ENCODE measurements at places on chromosomes 5 and 9.
A peak's percentile ranks its signal among the peaks of the same experiment; 100 is the strongest.

- no peak for DNase-seq
Observed at GRCh38 chr9:132238026-132238972, 76.4 kb downstream of the NTNG2 start.

GRCh38 chr5:28468166-28468565, 1429.8 kb upstream of the CDH9 start:
- DNase-seq = no peak

- no peak for DNase-seq
Observed at GRCh38 chr5:3102531-3102930, 351.1 kb upstream of the IRX2 start.

GRCh38 chr9:73154271-73154670, 2.6 kb downstream of the ANXA1 start:
- no peak for DNase-seq

GRCh38 chr5:89168766-89169165, 285.8 kb upstream of the MEF2C start:
- no peak for DNase-seq

DNA sequence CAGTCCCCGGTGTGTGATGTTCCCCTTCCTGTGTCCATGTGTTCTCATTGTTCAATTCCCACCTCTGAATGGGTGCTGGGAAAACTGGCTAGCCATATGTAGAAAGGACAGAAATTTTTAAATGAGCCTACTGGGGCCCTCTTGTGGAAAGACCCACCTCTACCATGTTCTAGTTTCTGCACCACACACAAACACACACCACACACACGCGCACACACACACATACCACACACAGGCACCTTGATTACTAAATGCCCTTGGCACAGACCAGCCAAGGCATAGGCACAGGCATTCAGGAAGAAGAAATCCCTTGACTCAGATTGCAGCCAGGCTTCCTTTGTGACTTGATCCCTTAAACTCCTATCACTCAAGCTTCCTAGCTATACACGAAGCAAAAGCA, 60.5 kb downstream of the SIL1 start:
- DNase-seq = no peak

GRCh38 chr5:75006865-75007822, 45.2 kb downstream of the GCNT4 start:
- no peak for DNase-seq

DNA sequence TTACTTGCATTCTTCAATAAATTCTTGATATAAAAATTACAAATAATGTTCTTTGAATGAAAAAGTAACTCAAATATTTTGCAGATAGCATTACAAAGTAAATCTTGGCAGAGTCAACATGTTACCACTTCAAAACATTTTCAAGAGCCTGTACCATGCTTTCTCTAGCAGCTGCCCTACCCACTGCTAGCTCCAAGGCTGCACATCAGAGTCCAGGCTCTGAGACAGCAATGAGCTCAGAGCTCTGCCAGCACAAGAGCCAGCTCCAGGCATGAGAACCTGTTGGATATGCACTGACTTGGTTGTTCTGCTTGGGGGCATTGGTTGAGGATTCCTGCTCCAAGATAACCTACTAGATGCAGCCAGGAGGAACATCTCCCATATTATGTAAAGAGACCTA, 211.3 kb upstream of the HAPLN1 start:
- no peak for DNase-seq

GRCh38 chr5:39093352-39093751, 19.2 kb upstream of the RICTOR start:
- DNase-seq = no peak

DNA sequence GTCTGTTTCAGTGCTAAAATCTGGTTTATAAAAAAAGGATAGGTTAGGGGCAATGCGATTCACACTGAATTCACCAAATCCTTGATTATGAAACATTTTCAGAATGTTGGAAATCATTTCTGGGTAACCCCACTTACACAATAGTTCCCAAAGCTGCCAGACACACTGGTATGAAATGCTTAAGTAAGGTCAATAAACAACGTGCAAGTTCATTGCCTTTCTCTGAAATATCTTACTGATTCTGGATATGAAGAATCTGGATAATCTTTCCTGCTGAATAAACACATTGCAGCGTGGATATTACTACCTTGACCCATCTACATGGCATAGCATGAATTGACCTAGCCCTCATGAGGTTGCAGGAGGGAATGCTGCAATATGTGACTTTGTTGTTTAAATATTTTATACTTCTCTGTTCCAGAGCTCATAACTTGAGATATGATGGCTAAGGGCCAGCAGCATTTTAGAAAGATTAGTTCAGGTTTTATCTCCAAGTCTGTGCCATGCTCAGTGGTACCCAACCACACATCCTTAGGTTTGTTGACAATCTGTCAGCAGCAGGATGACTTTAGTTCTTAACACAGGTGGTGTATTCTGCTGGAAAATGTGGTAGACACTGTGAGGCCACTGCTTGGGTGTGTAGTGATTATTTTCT, 121.0 kb downstream of the NREP start:
- no peak for DNase-seq

GRCh38 chr5:123545506-123545905, 33.5 kb downstream of the CSNK1G3 start:
- no peak for DNase-seq

- DNase-seq = peak; percentile 36
Observed at GRCh38 chr9:99109522-99109921, 4.6 kb downstream of the TGFBR1 start.

DNA sequence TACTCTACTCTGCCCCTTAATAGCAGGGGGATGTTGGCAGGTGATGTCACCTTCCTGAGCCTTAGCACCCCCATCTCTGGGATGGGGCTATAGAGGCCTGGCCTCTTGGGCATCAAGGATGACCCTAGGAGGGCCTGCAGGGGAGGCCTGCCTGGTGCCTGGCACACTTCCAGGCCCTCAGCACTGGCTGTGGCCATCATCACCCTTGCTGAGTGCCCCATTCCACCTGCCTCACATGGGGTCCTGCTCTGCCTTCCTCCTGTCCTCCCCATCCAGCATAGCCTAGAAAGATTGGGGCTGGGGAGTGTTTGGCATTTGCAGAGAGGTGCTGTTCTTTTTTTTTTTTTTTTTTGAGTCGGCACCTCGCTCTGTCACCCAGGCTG, 17.7 kb upstream of the PHYHD1 start:
- peak; percentile 18 for DNase-seq

- DNase-seq = no peak
Observed at GRCh38 chr5:59326596-59326995, 566.9 kb downstream of the PDE4D start.

- no peak for DNase-seq
Observed at GRCh38 chr5:55387865-55388264, 80.1 kb downstream of the MTREX start.

DNA sequence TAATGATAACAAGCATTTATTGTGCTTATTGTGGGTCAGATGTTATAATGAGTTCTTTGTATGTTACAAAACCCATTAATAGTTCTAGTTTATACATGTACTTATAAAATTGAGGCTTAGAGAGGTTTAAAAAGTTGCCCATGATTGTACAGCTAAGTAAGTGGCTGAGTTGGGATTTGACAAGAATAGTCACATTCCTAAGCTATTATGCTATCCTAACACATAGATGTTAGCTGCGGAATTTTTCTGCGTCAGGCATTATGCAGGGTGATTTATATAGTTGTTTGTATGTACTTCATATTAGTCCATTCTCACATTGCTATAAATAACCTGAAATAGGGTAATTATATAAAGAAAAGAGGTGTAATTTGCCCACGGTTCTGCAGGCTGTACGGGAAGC, 12.5 kb downstream of the COMMD10 start:
- no peak for DNase-seq

GRCh38 chr5:138635708-138636107, 60.5 kb upstream of the HSPA9 start:
- no peak for DNase-seq

DNA sequence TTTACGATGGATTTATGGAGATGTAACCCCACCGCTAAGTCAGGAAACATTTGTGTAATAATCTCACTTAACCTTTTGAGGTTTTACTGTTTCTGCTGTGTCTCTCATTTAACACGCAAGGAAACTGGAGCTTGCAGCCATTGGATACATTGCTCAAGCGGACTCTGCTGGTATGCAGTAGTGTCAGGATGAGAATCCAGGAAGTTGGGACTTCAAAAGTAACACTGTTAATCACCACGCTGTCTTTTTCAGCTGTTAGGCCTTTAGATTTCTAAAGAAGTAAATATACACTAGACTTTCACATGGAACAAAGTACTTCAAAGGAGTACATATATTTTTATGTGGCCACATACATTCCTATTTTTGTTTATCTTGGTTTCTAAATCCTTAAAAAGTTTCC, 114.7 kb downstream of the LPAR1 start:
- no peak for DNase-seq

DNA sequence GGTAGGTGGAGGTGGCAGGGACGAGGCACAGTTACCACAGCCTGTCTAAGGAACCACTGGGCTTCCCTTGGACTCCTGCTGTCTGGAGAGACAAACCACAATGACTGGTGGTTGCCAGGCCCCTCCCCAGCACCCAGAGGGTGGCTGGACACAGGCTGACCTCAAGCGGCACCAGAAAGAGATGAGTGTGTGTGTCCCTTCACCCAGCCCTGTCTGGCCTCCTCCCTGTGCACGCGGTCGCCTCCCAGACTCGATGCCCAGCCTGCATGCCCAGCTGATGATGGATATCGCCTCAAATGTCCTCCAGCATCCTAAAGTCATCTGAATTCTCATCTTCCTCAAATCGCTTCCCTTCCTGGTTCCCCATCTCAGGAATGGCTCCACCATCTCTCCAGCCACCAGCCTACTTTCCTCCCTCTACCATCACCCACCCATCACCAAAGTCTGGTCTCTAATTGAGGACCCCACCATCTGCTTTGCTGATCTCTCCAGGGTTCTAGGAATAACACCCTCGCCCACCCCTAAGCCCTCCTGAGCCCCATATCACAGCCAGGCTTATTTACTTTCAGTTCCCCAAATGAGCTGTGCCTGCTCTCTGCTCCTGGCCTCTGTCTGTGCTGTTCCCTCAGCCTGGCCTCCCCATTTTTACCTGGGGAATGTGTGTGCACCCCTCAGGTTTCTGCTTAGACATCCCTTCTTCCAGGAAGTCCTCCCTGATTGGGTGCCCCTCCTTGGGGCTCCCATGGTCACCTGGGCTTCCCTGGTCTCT, 52.5 kb upstream of the GGTA1 start:
- no peak for DNase-seq

GRCh38 chr5:138111937-138112336, 27.3 kb downstream of the NME5 start:
- DNase-seq = no peak

DNA sequence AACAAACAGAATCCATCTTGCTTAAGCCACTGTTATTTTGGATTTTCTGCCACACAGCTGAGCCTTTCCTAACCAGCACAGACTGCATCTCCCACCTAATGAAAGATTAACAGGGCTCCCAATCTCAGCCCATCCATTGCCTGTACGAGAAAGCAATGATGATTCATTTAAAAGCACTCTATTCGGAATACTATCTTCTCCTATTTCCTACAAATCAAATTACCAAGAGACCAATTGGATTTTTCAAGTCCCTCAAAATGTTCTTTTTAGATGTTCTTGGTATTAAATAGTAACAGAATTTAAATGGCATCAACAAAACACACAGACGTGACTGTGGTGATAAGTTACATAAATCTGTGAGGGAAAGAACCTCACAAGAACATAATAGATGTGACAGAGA, 324.1 kb downstream of the AGTPBP1 start:
- DNase-seq = no peak

DNA sequence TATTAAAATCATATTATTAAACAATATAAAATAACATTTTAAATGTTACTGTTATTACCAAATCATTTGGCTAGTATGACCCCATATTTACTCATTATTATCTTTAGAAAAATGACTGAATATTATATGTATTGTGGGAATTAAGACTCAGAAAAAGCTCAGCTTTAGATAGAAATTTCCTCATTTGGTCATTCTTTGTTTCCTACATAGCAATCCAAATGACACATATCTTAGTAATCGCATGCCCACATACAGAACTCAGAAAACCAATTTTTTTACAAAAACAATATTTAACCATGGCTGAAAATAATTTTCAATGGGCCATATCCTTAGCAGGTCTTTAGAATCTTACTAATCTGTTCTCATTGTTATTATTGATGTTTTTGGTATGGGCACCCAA, 53.8 kb upstream of the TSLP start:
- no peak for DNase-seq

- DNase-seq = no peak
Observed at GRCh38 chr9:91082731-91083130, 279.0 kb downstream of the AUH start.

DNA sequence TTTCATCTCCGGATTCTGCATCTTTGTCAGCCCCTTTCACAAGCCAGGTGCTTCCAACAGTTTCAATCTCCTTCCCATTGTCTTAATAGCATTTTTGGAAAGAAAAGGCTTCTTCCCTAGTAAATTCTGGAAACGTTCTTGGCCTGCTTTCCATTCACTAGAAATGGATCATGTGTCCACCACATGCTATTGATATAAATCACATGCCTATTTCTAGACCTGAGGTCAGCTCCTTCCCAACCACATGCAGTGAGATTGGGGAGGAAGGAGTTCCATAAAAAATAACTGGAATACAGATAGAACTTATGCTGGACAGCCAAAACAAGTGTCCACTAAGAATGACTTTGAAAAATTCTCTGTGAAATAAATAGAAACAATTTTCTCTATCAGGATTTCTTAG, 181.6 kb upstream of the TMEM161B start:
- no peak for DNase-seq

GRCh38 chr9:125763394-125763801, 16.2 kb downstream of the PBX3 start:
- DNase-seq = peak; percentile 7

- no peak for DNase-seq
Observed at GRCh38 chr9:127347831-127348776, 48.9 kb upstream of the SLC2A8 start.

GRCh38 chr9:36691671-36692070, 119.0 kb downstream of the MELK start:
- DNase-seq = no peak

- DNase-seq = no peak
Observed at GRCh38 chr5:80925931-80926330, 34.2 kb upstream of the RASGRF2 start.

- no peak for DNase-seq
Observed at GRCh38 chr5:134394932-134395331, 16.7 kb downstream of the CDKN2AIPNL start.

DNA sequence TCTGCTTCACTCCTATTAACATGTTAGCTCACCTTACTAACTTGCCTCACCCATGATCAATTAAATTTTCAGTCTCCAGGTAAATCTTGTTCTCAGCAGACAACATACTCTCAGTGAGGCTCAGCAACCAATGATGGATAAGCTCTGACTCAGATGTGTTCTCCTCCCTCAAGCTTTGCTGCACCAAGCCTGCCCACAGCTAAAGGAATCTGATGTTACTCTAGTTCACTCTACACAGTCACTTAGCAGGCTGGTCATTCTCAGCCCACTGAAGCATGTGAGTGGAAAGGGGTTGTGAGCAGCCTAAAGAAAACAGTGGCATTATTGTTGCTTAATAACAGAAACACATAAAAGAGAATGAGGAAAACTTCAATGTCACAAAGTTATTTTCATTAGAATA, 37.3 kb upstream of the CTNND2 start:
- DNase-seq = no peak

- DNase-seq = no peak
Observed at GRCh38 chr9:74528207-74528606, 31.1 kb downstream of the RORB start.
